ENCODE measurements at places on chromosomes 2 and 18.

DNA sequence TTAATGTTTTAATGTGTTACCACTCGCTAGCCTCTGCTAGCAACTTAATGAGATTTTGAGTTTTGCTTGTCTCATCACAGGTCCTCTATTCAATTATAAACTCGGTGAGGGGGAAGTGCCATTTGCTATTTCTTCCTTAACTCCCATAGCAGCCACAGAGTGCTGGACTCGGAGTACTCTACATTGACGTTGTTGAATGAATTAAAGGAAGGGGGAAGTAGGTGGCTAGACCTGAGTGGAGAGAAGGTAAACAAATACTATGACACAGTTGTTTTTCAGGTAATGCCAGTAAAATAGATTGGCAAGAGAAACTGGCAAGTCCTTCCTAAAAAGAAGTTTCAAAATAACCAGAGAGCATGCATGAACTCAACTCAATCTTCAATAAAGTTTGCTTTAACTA, 339.3 kb downstream of the HRH4 start:
- DNase-seq: no peak

GRCh38 chr2:5329763-5330162, 362.4 kb upstream of the SOX11 start:
- no peak for DNase-seq

- no peak for DNase-seq
Observed at GRCh38 chr18:7946734-7947377, 379.7 kb downstream of the PTPRM start.

GRCh38 chr2:163465440-163465839, 270.4 kb downstream of the FIGN start:
- DNase-seq: no peak
